Cardiac septum (tissue), 1 donor: ENCODE measurements at places on chromosomes 3 and 15. TPM values are rescaled to one million over a fixed set of nuclear protein-coding genes. Genes with fewer than 3 reads are reported as not detected.

ATOSA gene
- total RNA-seq, result 31.5 TPM

DNA sequence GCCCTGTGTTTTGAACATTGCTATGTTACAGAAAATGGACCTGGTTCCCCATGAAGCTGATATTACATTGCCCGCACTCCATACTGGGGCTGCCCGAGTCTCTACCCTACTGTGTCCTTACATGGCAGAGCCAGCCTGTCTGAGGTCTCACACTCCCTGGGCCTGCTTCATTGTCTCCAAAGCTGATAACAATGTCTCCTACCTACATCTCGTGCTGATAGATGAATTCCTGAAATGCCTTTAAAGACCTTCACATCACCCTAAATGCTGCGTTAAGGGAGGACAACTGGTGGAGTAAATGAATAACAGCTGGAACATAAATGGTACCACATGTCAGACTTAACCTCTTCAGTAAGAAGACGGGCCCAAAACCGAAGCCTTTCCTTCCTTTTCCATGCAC, 62.9 kb upstream of the PTX3 start:
- DNase-seq, result no peak

GRCh38 chr3:185335799-185336198, 27.1 kb upstream of the MAP3K13 start:
- DNase-seq, result no peak

DNA sequence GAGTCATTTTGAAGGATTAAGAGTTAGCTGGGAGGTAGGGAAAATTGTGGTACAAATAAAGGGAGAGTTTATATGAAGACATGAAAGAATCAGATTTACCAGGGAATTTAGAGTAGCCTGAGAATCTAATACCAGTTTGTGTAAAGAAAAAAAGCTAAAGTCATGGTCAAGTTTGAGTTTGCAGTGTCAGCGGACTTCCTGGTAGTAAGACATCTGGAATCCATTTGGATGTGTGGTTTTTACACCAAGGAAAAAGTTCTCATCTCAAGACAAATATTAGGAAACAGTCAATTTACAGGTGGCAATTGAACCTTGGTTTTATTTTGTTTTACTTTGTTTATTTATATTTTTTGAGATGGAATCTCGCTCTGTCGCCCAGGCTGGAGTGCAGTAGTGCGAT, 1.5 kb upstream of the P2RY12 start:
- DNase-seq, result no peak

DNA sequence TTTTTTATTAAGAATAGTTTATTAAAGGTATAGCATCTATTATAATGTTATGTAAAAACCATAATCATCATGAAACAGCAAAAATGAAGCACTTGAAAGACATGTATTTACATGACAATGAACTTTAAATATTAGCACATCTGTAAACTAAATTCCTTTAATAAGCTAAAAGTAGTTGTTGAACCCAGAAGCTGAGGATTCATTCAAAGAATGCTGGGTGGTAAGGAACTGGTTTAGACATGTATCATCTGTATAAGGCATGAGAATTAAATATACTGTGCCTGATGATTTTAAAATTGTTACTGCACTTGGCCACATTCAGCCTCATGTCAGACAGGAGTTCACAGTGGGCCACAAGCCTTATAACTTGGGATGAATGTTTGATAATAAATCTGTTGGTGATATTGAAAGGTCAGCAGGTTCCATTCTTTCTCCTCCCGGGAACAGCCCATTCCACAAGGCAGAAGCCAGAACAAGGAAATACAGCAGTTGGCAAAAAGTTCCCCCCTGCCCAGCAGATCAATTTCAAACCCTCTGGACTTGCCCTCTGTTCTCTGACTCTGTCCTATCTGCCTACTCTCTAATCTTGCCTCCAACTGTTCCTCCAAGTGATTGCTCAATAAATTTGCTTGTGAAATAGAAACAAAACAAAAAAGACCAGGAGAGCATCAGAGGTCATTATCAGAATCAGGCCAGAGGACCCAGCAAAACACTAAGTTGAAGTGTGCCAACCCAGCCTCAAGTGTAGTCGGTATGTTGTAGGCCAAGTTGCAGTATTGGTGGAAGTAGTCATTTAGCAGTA, 49.8 kb upstream of the TEX264 start:
- no peak for DNase-seq

DNA sequence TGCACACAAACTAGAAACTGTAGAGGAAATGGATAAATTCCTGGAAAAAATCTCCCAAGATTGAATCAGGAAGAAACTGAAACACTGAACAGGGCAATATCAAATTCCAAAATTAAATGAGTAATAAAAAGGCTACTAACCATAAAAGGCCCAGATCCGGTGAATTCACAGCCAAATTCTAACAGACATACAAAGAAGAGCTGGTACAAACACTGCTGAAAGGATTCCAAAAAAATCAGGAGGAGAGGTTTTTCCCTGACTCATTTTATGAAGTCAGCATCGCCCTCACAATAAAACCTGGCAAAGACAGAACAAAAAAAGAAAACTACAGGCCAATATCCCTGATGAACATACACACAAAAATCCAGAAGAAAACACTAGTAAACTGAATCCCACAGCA, 462.4 kb upstream of the THBS1 start:
- no peak for DNase-seq

C2CD4B gene
- 1.7 TPM for total RNA-seq

NEIL1 gene
- 10.9 TPM for total RNA-seq

ALDH1A3 gene
- 7.8 TPM for total RNA-seq

DNA sequence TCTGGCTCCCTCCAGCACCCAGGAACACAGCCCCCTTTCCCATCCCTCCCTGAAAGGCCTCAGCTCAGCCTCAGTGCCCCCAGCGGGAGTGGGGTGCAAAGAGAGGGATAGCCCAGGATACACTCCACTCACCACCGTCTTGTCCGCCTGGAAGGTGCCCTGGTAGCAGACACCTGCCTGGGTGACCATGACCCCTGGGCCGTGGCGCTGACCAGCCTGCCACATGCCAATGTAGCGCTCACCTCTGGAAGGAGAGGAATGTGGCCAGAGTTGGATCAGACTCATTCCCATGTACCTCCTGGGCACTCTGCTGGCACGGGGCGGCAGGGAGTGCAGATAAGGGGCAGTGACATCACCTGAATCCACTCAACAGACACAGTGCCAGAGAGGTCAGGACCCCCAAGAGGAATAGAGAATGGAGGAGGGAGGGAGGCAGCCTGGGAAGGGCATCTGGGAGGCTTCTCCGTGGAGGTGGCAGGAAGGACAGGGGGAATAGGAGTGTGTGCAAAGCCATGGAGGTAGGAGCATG, 13.1 kb downstream of the ALS2CL start:
- no peak for DNase-seq

- no peak for DNase-seq
Measured at GRCh38 chr3:100615684-100616083, 6.3 kb downstream of the ADGRG7 start.

GRCh38 chr3:150602426-150603152, 532 bp upstream of the SELENOT start:
- DNase-seq, result no peak

GRCh38 chr15:31488437-31489204, 162.0 kb downstream of the KLF13 start:
- no peak for DNase-seq

DNA sequence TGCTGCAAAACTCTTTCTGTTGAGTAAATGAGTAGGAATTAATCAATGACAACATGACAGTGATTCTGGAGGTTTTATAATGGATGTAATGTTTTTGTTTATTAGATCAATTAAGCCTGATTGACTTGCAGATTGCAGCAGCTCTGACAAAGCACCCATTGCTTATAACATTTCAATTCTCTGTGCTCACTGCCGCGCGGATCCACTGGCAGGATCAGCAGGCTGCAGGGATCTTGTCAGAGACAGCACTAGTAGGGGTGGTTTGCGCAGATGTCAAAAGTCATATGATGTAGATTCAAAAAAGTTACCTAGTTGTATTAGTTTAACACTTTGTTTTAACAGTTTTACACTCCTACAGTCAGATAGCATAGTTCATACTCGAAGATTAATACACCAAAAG, 93.4 kb downstream of the MBNL1 start:
- no peak for DNase-seq

- no peak for DNase-seq
Measured at GRCh38 chr3:13767896-13768295, 112.0 kb downstream of the WNT7A start.

NME9 gene
- not detected for total RNA-seq

DNA sequence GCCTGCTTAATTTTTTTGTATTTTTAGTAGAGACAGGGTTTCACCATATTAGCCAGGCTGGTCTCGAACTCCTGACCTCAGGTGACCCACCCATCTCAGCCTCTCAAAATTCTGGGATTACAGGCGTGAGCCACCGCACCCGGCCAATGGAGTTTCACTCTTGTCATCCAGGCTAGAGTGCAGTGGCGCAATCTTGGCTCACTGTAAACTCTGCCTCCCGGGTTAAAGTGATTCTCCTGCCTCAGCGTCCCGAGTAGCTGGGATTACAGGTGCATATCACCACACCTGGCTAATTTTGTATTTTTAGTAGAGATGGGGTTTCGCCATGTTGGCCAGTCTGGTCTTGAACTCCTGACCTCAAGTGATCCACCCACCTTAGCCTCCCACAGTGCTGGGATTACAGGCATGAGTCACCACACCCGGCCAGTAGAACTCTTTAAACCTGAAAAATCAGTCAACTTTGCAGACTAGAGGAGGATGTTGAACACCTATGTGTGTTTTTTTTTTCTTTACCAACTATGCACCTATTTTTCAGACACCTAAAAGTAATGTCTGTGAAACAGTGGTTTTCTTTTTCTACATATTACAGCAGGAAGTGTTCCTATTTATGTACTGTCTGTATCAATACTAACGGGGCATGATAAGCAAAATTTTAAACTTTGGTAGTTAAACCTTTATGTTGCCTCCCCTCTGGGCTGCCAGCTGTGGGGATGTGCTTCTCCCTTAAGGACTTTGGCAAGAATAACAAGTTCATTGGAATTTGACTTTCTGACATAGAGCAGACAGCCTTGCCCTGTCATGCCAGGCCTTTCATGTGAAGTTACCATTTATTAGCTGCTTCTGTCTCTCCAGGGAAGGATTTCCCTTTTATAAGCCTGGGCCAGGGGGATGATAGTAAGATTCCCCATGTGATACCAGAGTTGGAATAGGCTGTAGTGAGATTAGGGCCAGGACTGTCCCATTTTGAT, 8.1 kb downstream of the ARIH2 start:
- no peak for DNase-seq

DNA sequence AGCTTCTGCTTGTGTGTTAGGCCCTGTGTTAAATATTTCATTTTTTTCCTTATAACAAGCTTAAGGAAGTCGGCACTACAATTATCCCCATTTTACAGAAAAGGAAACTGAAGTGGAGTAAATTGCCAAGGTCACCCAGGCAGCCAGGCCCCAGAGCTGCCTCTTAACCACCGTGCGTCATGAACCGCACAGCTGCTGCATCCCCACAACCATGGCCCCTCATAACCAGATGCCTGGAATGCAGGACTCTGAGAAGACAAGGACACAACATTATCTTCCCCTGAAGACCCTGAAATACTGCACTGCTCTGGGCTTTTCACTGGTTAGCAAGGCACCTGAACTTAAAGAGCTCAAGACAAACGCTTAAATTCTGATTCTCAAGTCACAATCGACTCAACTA, 14.6 kb downstream of the LRIG1 start:
- DNase-seq, result no peak
